CD4-positive, alpha-beta T cell treated with Interleukin-2 at 100 ng/mL for 4 hours (primary cell): ENCODE measurements at places on chromosomes 2 and 18.

DNA sequence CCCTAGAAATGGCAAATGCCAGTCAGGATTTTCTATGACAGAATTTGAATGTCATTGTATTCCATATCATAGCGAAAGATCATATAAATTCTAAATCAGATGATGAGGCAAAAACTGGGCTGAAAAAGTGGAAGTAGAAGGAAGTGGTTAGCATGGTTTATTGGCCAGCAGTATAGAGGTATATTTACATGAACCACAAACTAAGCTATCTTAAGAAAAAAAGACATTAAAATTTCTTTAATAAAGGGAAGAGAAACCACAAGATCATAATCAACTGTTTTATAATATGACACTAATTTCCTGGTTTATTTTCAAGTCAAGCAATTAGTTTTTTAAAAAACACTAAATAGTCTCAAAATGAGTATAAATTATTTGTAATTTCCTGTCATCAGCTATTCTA, 123.2 kb upstream of the LRP1B start:
- DNase-seq: no peak

- DNase-seq: no peak
Observed at GRCh38 chr2:83944191-83944590, 514.9 kb downstream of the SUCLG1 start.

- DNase-seq: no peak
Observed at GRCh38 chr2:20953146-20953824, 90.6 kb downstream of the APOB start.

GRCh38 chr18:8264116-8264515, 345.1 kb upstream of the RAB12 start:
- DNase-seq: no peak

- no peak for DNase-seq
Observed at GRCh38 chr2:215530191-215530968, 94.5 kb upstream of the FN1 start.

GRCh38 chr2:206201075-206201848, 41.6 kb downstream of the EEF1B2 start:
- no peak for DNase-seq

DNA sequence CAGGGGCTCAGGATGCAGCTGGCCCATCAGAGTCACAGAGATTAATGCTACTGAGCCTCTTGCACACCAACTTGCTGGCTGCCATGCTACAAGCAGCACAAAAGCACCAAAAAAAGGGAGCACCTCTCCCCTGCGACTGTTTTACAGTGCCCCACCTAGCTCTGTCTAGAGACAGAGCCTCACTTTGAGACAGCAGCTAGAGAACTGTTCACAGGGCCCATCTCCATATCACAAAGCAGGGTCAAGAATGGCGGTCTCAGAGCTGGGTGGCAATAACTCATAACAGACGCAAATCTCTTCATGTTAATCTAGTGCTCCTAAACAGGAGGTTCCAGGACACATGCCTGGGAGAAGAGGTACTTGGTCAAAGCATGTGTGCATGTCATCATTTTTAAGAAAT, 953.0 kb downstream of the DCDC2C start:
- DNase-seq: no peak

DNA sequence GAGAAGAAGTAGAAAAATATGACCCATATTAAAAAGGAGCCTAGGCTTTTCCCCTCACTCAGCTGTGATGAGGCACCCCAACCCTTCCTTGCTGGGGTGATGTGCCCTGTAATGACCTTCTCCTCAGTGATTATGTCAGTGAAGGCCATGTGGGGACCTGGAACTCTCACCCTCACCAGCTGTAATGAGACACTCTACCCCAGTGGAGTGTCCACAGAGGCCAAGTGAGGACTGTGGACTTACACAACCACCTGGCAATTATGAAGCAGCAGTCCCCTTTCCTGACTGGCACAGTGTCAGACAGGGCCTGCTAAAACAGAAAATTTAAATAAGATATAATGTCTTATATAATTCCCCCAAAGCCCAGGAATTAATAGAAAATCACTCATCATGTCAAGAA, 54.2 kb downstream of the SEMA4F start:
- no peak for DNase-seq

GRCh38 chr18:4207383-4207985, 247.6 kb downstream of the DLGAP1 start:
- DNase-seq: no peak
